AG09309 (cell line): ENCODE measurements at places on chromosomes 4 and X.

DNA sequence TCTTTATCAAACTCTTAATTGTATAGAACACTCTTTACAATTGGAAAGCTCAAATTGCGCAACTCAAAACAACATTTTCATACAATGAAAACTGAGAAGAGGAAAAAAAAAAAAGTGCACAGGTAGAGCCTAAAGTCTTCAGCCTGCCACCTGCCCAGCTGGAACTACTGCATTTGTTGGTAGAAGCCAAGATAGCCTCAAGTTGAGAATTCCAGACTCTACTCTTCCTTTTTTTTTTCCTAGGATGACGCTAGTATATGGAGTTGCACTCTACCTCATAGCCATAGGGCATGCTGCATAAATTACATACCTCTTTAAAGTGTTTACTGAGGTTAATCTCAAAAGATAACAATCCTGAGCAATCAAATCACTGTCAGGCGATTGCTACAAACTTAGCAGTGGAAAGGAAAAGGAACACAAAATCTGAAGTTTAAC, 13.6 kb downstream of the ABCG2 start:
- no peak for DNase-seq

DNA sequence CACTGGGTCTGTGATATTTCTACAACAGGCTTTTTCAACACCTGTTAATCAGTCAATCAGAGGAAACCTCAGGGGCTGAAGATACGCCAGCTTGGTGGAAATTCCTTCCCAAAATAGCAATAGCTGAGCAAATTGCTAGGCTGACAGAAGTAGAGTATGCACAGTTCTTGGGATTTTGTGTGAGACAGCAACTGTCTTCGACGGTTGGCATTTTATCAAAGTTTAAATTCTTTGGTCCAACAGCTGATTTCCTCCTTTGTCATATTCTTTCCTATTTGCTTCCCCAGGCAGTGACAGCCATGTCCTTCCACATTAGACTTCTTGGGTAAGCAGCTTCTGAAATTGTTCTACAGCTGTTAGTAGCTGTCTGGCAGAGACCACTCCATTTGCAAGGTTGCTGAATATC, 8.0 kb upstream of the PALLD start:
- no peak for DNase-seq

DNA sequence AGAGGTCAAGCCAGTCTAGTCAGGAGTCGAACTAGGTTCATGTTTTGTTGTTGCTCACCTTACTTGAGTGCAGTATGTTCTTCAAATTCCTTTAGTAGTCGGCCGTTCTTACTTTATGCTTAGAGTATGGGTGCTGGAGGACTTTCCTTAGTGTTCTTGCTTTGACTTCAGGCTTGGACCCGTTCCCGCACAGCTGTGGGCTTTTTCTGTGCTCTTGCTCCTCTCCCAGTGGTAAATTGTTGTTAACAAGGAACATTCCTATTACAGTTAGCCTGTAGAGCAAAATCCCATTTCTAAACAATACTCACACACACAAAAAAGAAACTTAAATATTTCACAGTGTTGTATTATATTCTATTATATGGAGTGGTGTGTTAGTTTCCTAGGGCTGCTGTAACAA, 113.5 kb downstream of the RAP1GDS1 start:
- no peak for DNase-seq

DNA sequence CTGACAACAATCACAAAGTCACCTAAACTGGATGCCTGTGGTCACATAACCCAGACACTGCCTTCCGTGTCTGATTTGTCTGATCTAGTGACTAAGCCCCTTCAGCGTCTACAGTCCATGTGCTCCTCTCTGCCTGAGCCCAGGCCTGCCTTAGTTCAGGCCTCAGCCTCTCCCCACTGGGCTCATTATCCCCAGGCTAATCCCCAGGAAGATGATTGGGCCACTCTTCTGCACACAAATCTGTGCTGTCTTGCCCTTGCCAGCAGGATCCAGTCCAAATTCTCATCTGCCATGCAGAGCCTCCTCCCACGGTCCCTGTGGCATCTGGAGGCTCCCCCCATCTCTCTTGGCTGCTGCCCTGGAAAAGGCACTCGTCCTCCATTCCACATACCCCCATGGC, 96.5 kb downstream of the SLC2A9 start:
- DNase-seq: no peak

DNA sequence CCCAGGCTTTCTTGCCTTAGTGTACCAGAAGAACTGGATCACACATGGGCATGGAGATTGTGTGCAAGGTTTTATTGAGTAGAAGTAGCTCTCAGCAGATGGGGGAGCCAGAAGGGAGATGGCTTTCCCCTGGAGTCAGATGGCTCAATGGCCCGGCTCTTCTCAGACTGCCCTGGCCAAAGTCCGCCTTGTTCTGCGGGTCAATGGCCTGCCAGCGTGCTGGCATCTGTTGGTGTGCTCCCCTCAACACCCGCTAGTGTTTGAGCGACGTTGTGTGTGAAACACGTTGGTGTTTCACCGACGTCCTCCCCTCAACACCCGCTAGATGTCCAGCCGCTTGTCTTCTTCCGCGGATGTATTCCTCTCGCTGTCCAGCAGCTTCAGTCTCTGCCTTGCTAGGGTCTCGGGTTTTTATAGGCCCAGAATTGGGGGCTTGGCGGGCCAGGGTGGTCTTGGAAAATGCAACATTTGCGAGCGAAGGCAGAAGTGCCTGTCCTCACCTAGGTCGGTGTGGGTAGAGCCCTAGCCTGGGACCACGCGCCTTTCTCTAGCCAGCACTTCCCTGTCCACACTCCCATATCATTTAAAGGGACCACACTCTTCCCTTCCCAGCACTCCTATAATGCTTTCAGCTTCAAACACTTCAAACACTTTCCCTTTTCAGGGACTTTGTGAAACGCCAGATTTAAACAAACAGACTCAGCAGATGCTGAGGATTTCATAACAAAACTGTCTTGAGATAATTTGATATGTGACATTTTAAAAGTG, 21.1 kb upstream of the PRKG2 start:
- no peak for DNase-seq

GRCh38 chr4:111215755-111216154, 592.9 kb upstream of the PITX2 start:
- DNase-seq: no peak

DNA sequence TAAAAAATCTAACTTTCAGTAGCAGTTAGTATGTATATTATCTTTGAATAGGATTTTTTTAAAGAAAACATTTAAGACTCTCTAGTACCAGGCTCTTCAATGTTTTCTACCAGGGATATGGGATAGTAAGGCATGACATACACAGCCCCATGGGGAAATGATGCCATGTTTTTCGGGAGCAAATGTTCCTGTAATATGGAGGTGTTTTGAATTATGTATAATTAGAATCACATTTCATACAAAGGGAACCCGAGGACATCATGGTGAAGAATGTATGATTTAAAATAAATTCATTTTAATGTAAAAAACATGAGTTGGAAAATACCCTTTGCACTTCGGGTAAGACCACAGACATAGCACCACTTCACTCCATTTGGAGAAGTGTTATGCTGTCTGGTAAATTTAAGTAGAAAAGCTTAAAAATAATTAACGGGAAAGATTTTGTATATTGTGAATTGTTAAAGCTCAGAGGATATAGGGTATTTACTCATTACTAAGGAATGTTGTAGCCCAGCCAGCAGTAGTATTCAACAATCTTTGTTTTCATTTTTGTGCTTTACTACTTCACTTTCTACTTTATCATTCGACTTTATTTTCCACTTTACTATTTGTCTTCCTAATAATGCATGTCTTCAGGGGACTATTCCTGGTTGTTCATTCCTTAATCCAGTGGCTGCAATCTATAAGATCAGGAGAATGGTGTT, 2050.7 kb downstream of the ARAP2 start:
- no peak for DNase-seq

DNA sequence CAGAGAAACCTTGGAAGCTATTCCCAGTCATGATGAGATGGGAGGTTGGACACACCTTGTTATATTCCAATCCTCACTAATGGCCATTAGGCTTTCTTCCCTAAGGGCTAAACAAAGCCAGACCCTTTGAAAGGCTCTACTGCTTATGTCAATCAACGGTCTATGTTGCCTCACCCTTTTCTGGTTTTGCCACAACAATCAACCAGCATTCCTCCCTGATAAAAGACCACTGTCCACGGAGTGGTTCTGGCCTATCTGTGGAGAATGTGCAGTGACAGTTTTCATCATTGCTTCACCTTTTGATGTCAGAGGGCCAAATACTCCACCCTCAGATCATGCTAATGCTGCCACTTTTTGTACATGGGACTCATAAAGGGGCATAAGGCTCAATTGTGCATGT, 913.4 kb downstream of the RPA4 start:
- no peak for DNase-seq

DNA sequence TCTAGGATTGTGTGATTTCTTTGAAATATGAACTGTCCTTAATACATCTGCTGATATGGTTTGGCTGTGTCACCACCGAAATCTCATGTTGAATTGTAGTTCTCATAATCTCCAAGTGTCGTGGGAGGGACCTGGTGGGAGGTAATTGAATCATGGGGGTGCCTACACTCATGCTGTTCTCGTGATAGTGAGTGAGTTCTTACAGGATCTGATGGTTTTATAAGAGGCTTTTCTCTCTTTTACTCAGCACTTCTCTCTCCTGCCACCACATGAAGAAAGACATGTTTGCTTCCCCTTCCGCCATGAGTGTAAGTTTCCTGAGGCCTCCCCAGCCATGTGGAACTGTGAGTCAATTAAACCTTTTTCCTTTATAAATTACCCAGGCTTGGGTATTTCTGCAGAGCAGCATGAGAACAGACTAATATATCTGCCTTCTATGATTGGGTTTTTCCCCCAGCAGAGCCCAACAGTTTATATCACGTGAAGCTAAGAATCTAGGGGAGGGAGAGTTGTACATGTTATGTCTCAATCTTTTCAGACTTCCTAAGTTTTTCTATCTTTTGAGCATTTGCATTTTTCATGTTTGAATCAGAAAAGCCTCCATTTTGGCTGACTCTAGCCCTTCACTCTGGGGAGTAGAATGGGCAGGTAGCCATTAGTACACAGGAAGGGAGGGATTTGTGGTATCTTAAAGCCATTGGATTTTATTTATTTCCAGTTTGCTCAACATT, 58.9 kb downstream of the PLAC1 start:
- peak; percentile 75 for DNase-seq

GRCh38 chr4:154720618-154721267, 23.1 kb upstream of the LRAT start:
- DNase-seq: no peak

GRCh38 chr4:58734030-58734674, 1624.0 kb upstream of the IGFBP7 start:
- DNase-seq: no peak

GRCh38 chr4:11546391-11547175, 117.9 kb upstream of the HS3ST1 start:
- no peak for DNase-seq

DNA sequence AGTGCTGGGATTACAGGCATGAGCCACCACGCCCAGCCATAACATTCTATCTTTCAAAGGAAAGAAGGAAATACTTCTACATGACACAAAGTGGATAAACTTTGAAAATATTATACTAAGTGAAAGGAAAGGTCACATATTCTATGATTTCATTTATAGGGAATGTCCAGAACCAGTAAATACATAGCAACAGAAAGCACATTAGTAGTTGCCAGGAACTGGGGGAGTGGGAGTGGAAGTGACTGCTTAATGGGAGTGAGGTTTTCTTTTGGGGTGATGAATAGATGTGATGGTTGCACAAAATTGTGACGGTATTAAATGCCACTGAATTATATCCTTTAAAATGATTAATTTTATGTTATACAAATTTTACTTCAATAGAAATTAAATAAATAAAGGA, 95.7 kb upstream of the IL15 start:
- no peak for DNase-seq

- no peak for DNase-seq
These were observed 7.2 kb upstream of the TSPYL2 start for GRCh38 chrX:53075011-53075410.

GRCh38 chrX:68917799-68918198, 89.0 kb downstream of the EFNB1 start:
- DNase-seq: no peak

- DNase-seq: no peak
These were observed 121.1 kb upstream of the SLC4A4 start for GRCh38 chr4:71217688-71218087.

DNA sequence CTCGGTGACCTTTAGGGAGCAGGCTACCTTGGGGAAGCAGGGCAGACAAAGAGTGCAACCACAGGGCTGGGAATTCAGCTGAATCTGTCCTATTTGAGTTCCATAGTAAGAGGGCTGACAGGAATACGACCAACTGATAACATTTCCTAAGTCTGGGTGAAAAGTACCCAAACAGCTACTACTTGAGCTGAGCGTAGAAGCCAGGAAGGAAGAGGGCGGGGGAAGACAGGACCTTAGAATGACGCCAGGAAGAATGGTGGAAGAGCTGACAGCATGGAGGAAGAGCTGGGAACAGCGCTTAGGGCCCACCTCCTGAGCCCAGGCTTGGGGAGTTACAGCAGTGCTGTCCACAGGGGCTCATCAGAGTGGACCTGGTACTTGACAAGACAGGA, 14.4 kb downstream of the MECP2 start:
- DNase-seq: no peak

DNA sequence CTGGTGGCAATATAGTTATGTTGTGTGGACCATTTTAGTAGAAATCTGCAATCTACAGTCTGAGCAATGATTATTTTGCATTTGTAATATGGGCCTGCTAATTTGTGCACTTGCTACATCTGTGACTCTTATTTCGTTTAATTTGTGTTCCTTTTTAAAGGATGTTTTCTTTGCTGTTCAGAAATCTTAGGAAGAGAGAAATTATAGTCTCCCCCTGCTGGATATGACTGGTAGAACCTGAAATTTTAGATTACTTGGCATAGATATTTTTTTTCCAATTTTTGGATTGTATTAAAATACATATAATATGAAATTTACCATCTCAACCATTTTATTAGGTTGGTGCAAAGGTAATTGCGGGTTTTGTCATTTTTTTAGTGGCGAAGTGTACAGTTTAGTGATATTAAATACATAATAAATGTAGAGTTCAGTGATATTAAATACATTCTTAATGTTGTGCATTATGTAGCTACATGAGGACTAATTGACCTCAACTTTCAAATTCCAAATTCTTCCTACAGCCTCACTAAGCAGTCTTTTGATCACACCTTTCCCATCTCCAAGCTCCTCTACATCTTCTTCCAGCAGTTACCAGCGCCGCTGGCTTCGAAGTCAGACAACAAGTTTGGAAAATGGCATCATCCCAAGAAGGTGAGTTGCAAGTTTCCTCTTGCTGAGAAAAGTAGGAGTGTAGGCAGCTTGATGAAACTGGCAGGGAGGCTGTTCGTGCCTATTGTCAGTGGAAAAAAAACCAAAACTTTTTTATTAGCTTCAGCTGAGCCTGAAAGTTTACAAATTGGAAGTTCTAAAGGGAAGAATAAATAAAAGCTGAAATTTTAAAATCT, 82.2 kb downstream of the FNIP2 start:
- DNase-seq: peak; percentile 13

DNA sequence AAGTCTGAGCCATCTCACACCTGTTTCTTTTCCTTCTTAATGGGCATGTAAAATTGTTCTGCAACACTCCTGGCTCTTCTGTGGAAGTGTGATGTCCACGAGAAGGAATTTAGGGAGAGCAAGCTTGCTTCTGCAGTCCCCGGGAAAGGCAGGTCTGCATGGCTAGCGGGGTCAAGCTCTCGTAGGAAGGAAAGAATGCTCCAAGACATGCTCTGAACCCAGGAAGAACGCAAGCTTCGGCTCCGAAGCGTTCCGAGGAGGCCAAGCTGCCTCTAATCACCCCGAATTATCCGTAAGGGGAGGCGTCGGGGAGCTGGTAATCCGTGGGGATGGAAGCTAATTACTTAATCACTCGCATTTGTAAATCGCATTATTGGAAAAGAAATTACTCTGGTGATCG, 177.7 kb downstream of the CRLF2 start:
- no peak for DNase-seq

- DNase-seq: no peak
These were observed 374.2 kb upstream of the SMIM31 start for GRCh38 chr4:164379694-164380093.

GRCh38 chrX:46463682-46464081, 81.5 kb downstream of the ZNF674 start:
- no peak for DNase-seq
